ENCODE measurements at places on chromosomes 16 and 17. TPM values are rescaled to one million over a fixed set of nuclear protein-coding genes. Genes with fewer than 3 reads are reported as not detected.

- no peaks in the 10 kb centered on the region for H3K27me3 ChIP-seq
These were observed 9.3 kb downstream of the ARRB2 start for GRCh38 chr17:4719684-4720221.

DNA sequence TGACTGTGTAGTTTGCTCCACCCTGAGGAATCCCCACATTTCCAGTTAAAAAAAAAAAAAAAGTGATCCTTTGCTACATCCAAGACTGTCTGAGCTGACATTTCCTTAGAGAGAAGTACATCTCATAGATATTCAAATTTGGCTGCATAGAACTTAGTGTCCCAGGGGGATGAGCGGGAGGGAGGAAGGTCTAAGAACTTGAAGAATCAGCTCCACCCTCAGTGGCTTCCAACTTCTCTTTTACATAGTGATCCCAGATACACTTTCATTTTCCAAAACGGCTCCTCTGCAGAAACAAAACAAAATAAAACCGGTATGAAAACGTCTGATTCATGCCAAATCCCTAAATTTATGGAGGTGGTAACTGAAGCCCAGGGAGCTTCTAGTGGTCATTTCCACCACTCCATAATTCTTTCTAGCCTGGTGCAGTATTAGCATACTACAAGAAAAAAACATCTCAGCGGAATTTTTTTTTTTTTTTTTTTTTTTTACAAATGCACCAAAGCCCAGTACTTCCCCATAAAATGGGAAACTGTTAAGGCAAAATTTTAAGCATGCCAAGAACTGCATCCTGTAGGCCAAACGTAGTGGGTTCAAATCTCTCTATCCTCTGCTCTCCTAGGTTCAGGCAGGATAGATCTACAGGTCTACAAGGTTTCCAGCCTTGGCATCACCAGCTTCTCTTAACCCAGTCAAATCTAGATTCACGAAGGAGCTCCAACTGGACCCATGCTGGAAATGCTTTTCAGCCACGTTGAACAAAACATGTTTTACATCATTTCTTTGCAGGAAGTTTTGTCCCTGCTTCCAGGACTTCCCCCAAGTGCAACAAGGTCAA, 29.3 kb downstream of the MAF start:
- H3K4me3 ChIP-seq: no peak overlapping the region
- no peak overlapping the region for H3K27ac ChIP-seq
- H3K27me3 ChIP-seq: no peaks in the 10 kb centered on the region

- DNase-seq: no peak
- H3K27ac ChIP-seq: no peak overlapping the region
- no peaks in the 10 kb centered on the region for H3K36me3 ChIP-seq
- H3K27me3 ChIP-seq: no peaks in the 10 kb centered on the region
These were observed 230.3 kb downstream of the ENGASE start for GRCh38 chr17:79304884-79305283.

Gene MYL4
- total RNA-seq: not detected

DNA sequence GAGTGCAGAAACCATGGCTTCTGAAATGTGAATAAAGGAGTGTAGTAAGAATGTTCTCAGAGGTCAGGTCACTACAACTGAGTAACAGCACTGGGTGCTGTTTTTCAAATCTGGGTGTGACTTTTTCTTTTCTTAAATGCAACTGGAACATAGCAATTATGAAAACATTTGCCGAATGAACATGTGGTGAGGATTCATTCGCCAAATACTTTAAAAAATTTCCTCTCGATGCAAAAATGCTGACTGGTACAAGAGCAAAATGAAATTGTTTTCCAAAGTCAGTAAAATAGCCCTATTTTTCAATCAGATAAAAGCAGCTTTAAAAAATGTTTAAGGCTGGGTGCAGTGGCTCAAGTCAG, 18.6 kb downstream of the ZDHHC7 start:
- H3K4me3 ChIP-seq: no peak overlapping the region
- peaks cover 58% of the 10 kb centered on the region for H3K36me3 ChIP-seq
- DNase-seq: no peak
- H3K27me3 ChIP-seq: no peaks in the 10 kb centered on the region
- H3K27ac ChIP-seq: peak overlapping the region; percentile 81
- peaks cover 57% of the 10 kb centered on the region for H3K4me1 ChIP-seq

- no peaks in the 10 kb centered on the region for H3K27me3 ChIP-seq
- peak overlapping the region; percentile 92 for H3K27ac ChIP-seq
- DNase-seq: no peak
These were observed 52.5 kb downstream of the NKD1 start for GRCh38 chr16:50600582-50601283.

GRCh38 chr16:4696172-4696904, 3.0 kb downstream of the NUDT16L1 start:
- H3K4me1 ChIP-seq: peaks cover 32% of the 10 kb centered on the region
- peaks cover 58% of the 10 kb centered on the region for H3K36me3 ChIP-seq
- H3K27ac ChIP-seq: no peak overlapping the region
- no peak for DNase-seq
- H3K27me3 ChIP-seq: no peaks in the 10 kb centered on the region

- H3K4me3 ChIP-seq: no peak overlapping the region
- H3K36me3 ChIP-seq: no peaks in the 10 kb centered on the region
- peaks cover 7% of the 10 kb centered on the region for H3K4me1 ChIP-seq
These were observed 20.3 kb downstream of the RAB11FIP4 start for GRCh38 chr17:31411707-31412285.

- no peak overlapping the region for H3K4me3 ChIP-seq
- no peaks in the 10 kb centered on the region for H3K27me3 ChIP-seq
- no peak for DNase-seq
- H3K4me1 ChIP-seq: peaks cover 38% of the 10 kb centered on the region
- no peak overlapping the region for H3K27ac ChIP-seq
- peaks cover 60% of the 10 kb centered on the region for H3K36me3 ChIP-seq
These were observed 20.9 kb upstream of the CLEC18A start for GRCh38 chr16:69930117-69930776.

Gene CACNG1
- not detected for total RNA-seq

DNA sequence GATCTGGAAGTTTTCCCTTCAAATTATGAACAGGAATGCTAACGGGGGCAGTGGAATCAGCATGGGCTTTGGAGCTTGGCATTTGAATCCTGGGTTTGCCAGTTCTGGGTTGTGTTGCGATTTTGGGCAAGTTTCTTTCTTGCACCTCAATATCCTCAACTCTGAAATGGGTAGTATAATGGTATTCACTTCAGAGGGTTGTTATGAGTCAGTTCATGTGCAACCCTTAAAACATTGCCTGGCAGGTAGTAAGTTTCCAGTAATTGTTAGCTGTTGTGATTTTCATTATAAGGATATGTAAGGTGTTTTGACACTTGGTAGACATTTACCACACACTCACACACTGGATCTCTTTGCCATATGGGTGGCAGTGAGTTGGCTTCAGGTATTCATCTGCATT, 33.4 kb downstream of the SNX29 start:
- DNase-seq: no peak
- H3K36me3 ChIP-seq: peaks cover 25% of the 10 kb centered on the region

GRCh38 chr17:15502369-15503112, 35.1 kb upstream of the CDRT4 start:
- no peaks in the 10 kb centered on the region for H3K27me3 ChIP-seq
- H3K36me3 ChIP-seq: no peaks in the 10 kb centered on the region
- H3K4me3 ChIP-seq: peak overlapping the region; percentile 46
- peak; percentile 97 for DNase-seq

GRCh38 chr17:6551869-6552531, 4.4 kb downstream of the PITPNM3 start:
- no peak for DNase-seq
- peaks cover 22% of the 10 kb centered on the region for H3K4me1 ChIP-seq
- no peak overlapping the region for H3K4me3 ChIP-seq
- H3K27ac ChIP-seq: peak overlapping the region; percentile 89
- H3K36me3 ChIP-seq: no peaks in the 10 kb centered on the region
- no peaks in the 10 kb centered on the region for H3K27me3 ChIP-seq

DNA sequence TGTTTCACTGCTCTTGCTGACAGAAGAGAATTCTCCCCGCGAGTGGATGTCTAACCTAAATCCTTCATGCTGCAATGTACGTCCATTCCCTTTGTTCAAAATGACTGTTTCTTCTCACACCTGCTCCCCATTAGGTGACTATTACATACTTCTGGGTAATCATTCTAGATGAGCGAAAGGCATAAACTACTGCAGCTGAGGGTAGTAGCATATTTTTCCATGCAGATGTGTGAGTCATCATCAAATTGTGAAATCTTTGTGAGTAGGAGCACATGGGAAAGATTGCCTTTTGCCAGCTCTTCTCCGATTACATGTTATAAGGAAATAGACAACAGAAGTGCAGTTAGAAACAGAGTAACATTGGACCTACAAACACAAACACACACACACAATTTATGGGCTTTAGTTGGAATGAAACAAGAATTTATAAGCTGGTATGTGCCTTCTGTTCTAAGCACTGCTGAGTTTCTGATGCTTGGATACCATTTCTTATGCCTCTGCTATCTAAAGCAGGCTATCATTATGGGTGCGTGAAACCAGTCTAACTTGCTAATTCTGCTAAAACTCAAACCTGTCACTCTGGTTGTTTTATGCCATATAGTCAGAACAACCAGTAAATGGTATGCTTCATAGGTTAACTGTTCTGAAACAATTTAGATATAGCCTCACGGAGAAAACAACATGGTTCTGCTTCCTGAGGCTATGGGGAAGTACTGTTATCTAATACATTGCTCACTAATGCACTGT, 346.9 kb upstream of the PSMD7 start:
- DNase-seq: no peak
- H3K27me3 ChIP-seq: no peaks in the 10 kb centered on the region
- H3K27ac ChIP-seq: no peak overlapping the region
- no peak overlapping the region for H3K4me3 ChIP-seq
- no peaks in the 10 kb centered on the region for H3K36me3 ChIP-seq

- H3K27ac ChIP-seq: no peak overlapping the region
- H3K4me3 ChIP-seq: no peak overlapping the region
- no peaks in the 10 kb centered on the region for H3K36me3 ChIP-seq
These were observed 226.3 kb downstream of the WWOX start for GRCh38 chr16:78325468-78326352.

- no peaks in the 10 kb centered on the region for H3K27me3 ChIP-seq
- H3K36me3 ChIP-seq: peaks cover 54% of the 10 kb centered on the region
- DNase-seq: no peak
- no peak overlapping the region for H3K27ac ChIP-seq
- peaks cover 31% of the 10 kb centered on the region for H3K4me1 ChIP-seq
These were observed 15.0 kb upstream of the C16orf95 start for GRCh38 chr16:87332150-87332549.

DNA sequence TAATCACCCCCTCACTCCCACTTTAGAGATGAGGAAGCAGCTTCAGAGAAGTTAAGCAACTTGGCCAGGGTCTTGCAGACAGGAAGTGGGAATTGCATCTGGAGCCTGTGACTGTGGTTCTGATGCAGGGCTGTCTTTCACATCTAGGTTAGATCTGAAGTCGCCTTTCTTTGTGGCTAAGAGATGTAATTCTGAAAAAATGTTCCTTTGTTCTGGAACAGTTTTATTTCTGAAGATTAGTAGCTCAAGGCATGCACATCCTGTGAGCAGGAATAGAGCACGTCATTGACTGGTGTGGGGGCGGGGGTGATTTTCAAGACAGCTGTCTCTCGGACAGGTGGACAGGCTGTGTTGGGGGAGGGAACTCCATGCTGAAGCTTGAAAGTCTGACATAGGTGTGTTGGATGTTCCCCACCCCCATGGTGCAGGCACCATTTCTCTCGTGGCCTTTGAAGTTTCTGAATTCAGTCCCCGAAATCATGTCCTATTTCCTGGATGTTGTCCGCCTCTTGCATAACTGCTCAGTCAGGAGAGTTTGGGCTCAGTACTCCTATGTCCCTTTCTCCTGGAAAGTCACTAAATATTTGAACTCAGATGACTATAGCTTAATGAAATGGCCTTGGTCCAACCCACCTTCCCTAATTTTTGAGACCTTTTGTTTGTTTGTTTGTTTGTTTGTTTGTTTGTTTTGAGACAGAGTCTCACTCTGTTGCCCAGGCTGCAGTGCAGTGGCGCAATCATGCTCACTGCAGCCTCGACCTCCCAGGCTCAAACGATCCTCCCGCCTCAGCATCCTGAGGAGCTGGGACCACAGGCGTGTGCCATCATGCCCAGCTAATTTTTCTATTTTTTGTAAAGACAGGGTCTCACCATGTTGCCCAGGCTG, 21.0 kb upstream of the HERPUD1 start:
- peaks cover 10% of the 10 kb centered on the region for H3K4me1 ChIP-seq
- H3K27ac ChIP-seq: peak overlapping the region; percentile 46
- peaks cover 9% of the 10 kb centered on the region for H3K27me3 ChIP-seq
- no peaks in the 10 kb centered on the region for H3K36me3 ChIP-seq
- no peak for DNase-seq
- no peak overlapping the region for H3K4me3 ChIP-seq

Gene KIF1C
- 157 TPM for total RNA-seq

DNA sequence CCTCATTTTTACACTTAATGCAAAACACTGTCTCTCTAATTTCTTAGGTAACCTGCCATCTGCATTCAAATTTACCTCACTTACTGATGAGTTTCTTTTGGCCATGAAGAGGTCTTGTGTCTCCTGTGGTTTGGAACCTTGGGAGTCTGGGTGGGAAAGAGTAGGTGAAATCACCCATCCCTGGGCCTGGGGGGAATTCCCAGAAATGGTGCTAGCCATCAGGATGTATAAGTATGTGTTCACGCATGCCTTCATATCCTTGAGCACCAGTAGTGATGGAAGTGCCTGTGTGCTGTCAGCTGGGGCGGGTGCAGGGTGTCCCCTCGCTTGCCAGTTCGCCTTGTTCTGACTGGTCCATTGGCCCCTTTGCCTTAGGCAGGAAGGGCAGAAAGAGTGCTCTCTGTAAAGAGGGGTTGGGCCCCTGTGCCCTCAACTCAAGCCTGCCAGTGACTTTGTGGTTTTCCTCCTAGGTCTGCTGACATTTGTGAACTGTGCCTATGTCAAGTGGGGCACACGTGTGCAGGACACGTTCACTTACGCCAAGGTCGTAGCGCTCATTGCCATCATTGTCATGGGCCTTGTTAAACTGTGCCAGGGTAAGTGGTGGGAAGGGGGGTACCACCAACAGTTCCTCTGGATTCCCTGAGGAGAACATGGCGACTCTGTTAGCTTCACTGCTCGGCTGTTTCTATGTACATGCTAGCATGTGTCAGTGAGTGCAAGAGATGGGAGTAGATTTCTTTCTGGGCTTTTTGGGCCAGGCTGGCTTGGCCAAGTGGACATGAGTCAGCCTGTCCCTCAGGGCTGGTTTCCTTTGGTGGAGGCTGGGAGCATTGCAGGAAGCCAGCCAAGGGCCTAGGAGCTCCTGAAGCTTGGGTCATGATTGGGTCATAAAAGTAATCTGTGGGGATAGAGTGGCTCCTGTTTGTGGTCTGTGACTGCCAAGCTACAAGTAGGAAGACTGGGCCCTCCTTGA, 23.2 kb downstream of the SLC7A6OS start:
- peaks cover 9% of the 10 kb centered on the region for H3K36me3 ChIP-seq
- DNase-seq: no peak
- no peak overlapping the region for H3K4me3 ChIP-seq
- peaks cover 76% of the 10 kb centered on the region for H3K4me1 ChIP-seq
- peak overlapping the region; percentile 67 for H3K27ac ChIP-seq

Gene CTRL
- 0.80 TPM for total RNA-seq

Gene ARL4D
- 31.1 TPM for total RNA-seq
